T-cell (primary cell): ENCODE measurements at places on chromosomes 7 and 10.
A peak's percentile ranks its signal among the peaks of the same experiment; 100 is the strongest.

DNA sequence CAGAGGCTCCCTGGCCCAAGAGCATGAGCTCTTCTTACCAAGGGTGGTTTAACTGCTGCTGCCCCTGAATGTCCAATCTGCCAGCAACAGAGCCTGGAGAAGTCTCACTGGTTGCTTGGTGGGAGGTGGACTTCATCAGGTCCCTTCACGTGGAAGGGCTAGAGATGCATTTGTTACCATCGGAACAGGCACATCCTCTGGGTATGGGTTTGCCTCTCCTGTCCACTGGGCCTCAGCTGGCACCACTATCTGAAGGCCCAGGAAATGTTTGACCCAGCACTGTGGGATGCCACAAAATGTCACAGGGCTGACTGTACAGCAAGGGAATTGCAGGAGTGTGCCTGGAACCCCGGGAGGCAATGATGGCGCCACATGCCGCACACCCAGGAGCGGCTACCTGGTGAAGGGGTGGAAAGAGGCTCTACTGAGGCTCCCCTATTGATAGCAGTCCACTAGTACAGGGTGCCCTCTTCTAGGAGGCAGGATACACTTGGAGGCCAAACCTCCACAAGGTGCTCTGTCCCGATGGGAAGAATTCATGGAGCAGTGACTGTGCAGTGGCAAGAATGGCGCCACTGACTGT, 603.1 kb upstream of the MGMT start:
- no peak for DNase-seq

DNA sequence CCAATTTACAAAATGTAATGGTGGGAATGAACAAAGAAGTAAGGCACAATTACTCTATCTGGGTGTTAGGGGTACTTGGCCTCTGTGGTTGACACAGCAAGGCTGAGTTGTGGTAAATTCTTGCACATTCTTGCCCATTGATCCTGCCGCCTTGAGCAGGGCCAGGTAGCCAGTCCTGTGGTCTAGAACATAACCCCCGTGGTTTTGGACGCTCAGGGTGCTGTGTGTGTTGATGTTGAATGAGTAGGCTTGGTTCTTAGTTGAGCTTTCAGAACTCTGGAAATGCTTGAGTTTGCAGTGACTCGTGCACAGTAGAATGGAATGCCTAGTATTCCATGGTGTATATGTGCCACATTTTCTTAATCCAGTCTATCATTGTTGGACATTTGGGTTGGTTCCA, 42.3 kb upstream of the CDHR3 start:
- DNase-seq = no peak

DNA sequence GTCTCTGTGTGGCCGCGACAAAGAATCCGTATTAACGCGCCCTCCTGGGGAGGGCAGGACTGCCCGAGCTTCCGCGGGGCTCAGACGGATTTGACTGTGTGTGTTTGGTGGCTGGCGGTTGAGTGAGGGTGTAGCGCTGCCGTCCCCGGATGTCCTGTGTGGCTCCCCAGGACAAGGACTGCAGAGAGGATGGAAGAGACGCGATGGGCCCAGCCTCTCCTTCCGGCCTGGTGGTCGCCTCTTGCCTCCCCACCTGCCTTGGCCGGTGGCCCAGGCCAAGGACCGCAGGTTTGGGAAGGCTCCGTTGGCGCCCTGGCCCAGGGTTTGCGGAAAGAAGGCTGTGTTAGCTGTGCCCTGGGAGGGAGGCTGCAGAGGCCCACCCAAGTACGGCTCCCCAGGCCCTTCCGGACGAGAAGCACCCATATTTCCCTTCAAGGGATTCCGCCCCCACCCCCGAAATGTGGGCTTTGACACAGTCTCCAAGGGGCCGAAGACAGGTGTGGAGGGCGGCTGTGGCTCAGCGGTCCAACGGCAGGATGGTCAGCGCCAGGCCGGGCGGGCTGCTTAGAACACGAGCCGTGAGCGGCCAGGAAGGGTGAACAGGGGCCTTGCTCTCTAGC, 2.3 kb downstream of the UNCX start:
- peak; percentile 6 for DNase-seq

DNA sequence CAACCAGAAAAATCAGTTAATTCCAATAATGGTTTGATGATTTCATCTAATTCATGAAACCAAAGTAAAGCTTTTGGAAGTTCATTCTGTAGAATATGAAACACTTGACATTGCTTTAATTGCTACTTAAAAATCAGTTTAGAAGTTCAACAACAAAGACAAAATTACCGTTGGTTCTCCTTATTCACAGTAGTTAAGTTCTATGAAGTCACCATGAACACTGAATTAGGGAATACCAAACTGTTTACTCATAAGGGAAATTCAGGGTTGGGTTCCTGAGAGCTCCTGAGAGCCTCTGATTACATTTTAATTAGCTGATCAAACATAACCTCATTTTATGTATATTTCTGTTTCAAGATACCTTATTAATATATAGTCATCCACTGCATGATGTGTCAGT, 46.2 kb downstream of the ZNF438 start:
- no peak for DNase-seq

DNA sequence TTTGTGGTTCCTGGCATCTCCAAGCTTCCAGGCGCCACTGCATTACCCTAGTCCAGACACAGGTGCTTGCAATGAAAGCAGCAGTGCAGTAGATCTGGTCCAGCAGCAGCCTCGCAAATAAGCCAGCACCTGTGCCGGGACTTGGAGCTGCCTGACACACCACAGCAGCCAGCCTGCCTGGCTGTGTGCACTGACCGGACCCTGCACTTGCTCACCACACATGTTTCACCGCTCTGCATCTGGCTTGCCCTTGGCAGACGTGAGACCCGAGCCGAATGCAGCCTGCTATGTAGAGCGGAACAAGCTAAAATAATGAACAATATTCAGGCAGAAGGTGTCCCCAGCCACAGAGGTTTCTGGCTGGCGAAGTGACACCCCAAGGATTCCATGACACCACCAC, 123.6 kb upstream of the POM121L12 start:
- DNase-seq = no peak

GRCh38 chr7:27420702-27421101, 178.1 kb downstream of the EVX1 start:
- DNase-seq = no peak

- DNase-seq = no peak
Measured at GRCh38 chr7:94883616-94884015, 23.8 kb upstream of the PPP1R9A start.

- no peak for DNase-seq
Measured at GRCh38 chr7:93132216-93132615, 14.4 kb upstream of the SAMD9 start.

- DNase-seq = no peak
Measured at GRCh38 chr7:116224492-116225098, 14.3 kb downstream of the TES start.

DNA sequence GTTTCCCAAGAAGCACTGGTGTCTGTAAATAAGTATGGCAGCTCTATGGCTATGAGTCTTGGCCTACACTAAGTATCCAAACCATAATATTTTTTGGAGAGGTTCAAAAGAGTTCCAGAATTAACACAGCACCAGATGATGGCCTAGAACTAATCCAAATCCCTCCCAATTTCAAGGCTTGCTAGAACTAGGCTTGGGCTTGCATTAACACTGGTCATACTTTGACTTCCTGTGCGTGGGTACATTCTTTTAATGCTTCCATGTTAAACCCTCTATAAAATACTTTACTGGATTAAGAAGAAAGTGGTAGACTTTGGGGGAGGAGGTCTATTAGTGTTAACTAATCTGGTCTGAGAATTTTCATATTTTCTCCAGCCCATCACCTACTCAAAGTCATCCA, 3.1 kb downstream of the AASS start:
- DNase-seq = no peak

DNA sequence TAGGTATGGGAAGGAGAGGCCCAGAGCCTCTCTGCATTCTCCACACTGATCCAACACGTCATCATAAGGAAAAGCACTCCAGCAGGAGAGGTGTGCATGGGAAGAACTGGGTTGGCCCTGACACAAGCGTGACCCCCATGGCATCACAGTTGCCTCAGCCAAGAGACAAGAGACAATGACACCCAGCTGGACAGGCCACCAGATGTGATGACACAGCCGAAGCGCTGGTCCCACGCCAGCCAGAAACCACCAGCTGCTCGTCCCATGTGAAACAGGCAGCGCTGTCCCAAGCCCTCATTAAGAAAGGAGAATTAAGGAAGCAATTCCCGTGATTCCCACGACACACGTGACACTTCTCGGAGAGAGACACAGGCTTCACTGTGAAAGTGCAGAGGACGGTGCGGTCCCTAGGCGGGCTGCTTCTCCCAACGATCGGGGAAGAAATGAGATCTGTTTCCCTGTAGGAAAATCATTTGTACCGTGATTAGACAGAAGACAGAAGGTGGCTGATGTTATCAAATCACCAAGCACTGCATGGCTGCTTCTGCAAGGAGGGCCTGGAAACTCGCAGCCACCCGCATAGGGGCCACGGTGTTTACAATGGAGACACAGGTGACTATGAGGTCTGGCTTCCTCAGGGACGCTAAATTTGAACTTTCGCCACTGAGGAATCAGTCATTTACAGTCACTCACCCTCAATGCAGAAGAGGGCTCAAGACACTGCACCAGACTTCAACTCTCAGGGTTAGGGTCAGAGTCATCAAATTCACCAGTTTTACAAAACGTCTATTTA, 74.5 kb downstream of the DIP2C start:
- DNase-seq = no peak

DNA sequence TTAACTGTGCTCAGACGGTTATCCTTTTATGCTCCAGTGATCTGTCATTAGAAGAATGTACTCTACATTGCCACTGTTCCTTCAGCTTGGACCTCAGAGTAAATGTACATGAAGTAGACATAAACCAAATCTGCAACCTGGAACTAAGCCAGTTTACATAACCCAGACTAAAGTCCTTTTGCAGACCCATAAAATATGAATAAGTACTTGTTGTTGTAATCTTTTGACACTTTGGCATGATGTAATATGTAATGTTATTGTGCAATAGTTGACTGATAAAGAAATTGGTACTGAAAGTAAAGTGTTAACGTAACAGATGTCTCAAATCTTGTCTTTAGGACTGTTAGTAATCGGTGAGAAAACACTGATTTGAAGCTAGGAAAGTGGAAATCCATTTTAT, 115.8 kb upstream of the SORCS1 start:
- DNase-seq = no peak

GRCh38 chr10:126454045-126454751, 65.9 kb upstream of the ADAM12 start:
- DNase-seq = no peak
